ENCODE measurements at places on chromosomes 2 and 18.
A peak's percentile ranks its signal among the peaks of the same experiment; 100 is the strongest.

DNA sequence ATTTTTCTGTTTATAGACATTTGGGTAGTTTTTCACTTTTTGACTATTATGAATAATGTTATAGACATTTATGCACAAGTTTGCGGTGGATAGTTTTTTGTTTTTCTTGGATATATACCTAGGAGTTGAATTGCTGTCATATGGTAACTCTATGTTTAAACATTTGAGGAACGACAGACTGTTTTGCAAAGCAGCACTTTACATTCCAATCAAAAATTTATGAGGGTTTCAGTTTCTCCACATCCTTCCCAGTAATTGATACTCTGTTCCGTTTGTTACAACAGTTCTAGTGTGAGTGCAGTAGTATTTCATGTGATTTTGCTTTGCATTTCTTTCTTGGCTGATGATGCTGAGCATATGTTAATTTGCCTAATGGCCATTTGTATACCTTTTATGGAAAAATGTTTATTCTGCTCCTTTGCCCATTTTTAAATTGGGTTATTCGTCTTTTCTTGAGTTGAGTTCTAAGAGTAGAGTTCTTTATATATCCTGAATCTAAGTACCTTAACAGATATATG lies 617.3 kb upstream of the LRATD1 start:
- no peaks in the 10 kb centered on the region for H3K27me3 ChIP-seq
- H3K4me1 ChIP-seq: no peaks in the 10 kb centered on the region
- no peak overlapping the region for H3K27ac ChIP-seq
- H3K36me3 ChIP-seq: no peaks in the 10 kb centered on the region
- peak; percentile 4 for DNase-seq
- H3K4me3 ChIP-seq: no peak overlapping the region

- H3K4me1 ChIP-seq: peaks cover 19% of the 10 kb centered on the region
- no peak overlapping the region for H3K27ac ChIP-seq
- H3K4me3 ChIP-seq: no peak overlapping the region
- no peaks in the 10 kb centered on the region for H3K27me3 ChIP-seq
- H3K36me3 ChIP-seq: no peaks in the 10 kb centered on the region
Measured at GRCh38 chr18:76985156-76985950, 147.2 kb downstream of the MBP start.

DNA sequence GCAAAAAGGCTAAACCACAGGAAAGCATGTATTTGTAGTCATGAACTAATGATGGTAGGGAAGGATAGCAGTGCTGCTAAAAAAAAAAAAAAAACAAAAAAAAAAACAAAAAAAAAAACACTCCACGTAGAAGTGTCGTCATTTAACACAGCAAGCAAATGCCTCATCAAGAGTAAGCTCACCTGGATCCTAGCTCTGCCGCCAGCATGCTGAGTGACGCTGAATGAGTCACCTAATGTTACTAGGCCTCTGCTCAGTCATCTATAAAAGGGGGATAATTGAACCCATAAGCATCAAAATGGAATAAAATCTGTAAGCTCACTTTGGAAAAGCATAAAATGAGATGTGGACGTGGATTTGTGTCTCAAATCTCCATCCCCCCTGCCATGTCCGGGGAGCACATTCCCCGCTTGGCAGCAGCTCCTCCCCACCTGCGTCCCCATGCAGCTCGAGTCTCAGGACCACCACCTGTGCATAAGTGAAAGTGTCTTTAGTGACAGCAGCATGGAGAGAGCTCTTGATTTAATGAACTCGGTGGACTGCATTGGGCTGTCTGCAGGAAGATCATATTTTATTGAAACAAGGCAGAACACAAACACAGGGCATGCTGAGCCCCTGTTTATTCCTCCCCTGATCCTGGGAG lies 427.5 kb downstream of the LRATD1 start:
- H3K4me1 ChIP-seq: no peaks in the 10 kb centered on the region
- H3K27me3 ChIP-seq: no peaks in the 10 kb centered on the region
- DNase-seq: no peak
- H3K36me3 ChIP-seq: no peaks in the 10 kb centered on the region
- no peak overlapping the region for H3K27ac ChIP-seq

- H3K27ac ChIP-seq: no peak overlapping the region
- H3K36me3 ChIP-seq: no peaks in the 10 kb centered on the region
- H3K27me3 ChIP-seq: no peaks in the 10 kb centered on the region
- peaks cover 2% of the 10 kb centered on the region for H3K4me1 ChIP-seq
Measured at GRCh38 chr2:68236103-68236734, 16.1 kb downstream of the PPP3R1 start.

GRCh38 chr2:85790499-85791188 lies 36.9 kb downstream of the ATOH8 start:
- peaks cover 10% of the 10 kb centered on the region for H3K27me3 ChIP-seq
- H3K36me3 ChIP-seq: peaks cover 19% of the 10 kb centered on the region
- no peak overlapping the region for H3K4me3 ChIP-seq
- H3K27ac ChIP-seq: no peak overlapping the region
- peaks cover 54% of the 10 kb centered on the region for H3K4me1 ChIP-seq
- DNase-seq: no peak

GRCh38 chr2:205387350-205388055 lies 294.8 kb upstream of the NRP2 start:
- H3K4me3 ChIP-seq: no peak overlapping the region
- H3K36me3 ChIP-seq: no peaks in the 10 kb centered on the region
- H3K27me3 ChIP-seq: no peaks in the 10 kb centered on the region

Data from muscle of leg (tissue), 16 donors.